RPMI8226 (cell line): ENCODE measurements at places on chromosomes 13 and 19.

DNA sequence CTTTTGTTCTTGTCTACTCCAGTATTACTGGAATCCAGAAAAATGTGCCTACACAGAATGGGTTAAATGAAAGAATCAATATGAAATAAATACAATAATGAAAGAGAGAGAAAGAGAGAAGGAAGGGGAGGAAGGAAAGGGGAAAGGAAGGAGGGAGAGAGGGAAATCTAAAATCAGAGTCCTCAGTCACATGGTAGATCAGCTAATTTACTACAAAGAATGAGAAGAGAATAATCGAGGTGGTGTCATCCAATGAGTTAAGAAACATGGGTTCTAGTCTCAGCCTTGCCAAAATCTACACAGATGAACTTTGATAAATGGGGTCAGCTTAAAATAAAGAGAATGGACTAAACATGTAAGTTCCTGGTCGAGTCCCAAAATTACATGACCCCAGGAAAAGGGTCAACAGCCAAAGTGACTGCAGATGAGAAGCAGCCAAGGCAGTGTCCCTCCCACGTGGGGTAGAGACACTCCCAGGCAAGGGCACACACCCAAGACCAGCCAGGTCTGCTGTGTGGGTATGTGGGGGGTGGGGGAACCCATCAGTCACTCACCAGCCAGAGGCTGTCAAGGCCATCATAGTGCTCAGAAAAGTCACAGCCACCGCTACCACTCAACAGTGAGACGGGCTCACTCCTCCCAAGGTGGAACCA is 103.6 kb downstream of the STK24 start:
- DNase-seq: no peak

- DNase-seq: no peak
These were observed 13.8 kb downstream of the KLC3 start for GRCh38 chr19:45354241-45354842.

DNA sequence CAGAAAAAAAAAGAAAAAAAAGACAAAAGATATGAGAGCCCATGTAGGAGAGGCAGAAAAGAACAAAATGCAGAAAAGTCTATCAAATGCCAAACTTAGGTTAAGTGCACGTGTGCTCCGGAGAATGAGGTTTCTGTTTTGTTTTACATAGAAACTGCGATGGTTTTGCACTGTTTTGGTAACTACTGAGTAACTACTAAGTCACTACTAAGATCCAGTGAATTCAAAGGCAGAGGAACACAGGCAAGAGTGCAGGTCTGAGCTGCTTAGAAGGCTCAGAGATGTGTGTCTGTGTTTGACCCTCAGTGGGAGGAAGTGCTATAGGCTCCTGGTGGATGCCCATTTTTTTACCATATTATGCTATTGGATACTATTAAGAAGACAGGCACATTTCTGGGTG is 299.3 kb downstream of the NDFIP2 start:
- DNase-seq: no peak

DNA sequence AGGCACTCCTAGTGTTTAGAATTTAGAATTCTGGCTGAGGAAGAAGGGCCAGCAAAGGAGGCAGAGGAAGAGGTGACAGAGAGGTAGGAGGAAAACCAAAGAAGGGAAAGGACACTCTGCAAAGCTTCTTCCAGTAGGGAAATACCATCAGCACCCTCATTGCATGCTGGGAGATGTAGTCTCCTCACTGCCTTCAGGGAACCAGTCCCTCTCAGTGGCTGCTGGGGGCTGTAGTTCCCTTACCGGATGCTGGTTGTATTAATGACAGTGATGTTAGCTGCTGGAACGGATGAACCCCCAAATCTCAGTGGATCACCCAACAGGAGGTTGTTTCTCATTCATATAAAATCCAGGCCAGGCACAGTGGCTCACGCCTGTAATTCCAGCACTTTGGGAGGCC is 10.1 kb downstream of the GRIN2D start:
- DNase-seq: peak; percentile 45

GRCh38 chr13:103692442-103692841 is 626.2 kb upstream of the SLC10A2 start:
- DNase-seq: no peak

GRCh38 chr13:30340331-30341250 is 33.2 kb upstream of the KATNAL1 start:
- no peak for DNase-seq
